Stimulated activated CD4-positive, alpha-beta T cell treated with anti-CD3 and anti-CD28 coated beads, Interleukin-1b, Interleukin-23, amount 100 ng/mL, for 24 hours (primary cell): ENCODE measurements at places on chromosomes 7 and 10.

- DNase-seq, result no peak
These were observed 110.3 kb upstream of the TNRC18 start for GRCh38 chr7:5533821-5534367.

- no peak for DNase-seq
These were observed 252.3 kb downstream of the ZMYND11 start for GRCh38 chr10:387593-387891.

GRCh38 chr10:79020015-79020491, 48.7 kb upstream of the ZMIZ1 start:
- no peak for DNase-seq

DNA sequence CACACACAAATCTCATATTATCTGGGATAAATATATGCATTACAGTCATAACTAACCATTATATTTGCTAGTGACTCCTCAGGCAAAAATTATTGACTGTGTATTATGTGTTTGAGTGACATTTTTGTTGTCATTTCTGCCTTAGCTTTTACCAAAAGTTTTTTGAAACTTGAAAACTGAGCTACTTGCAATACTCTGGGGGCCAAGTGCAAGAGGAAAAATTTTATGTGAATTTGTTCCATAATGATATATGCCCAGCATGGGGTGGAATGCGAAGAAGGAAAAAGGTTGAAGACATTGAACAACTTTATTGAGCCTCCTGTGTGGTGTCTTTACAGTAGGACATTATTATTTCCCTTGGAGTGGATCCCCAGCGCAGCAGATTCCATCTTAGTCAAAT, 176.8 kb upstream of the FERD3L start:
- DNase-seq, result no peak

DNA sequence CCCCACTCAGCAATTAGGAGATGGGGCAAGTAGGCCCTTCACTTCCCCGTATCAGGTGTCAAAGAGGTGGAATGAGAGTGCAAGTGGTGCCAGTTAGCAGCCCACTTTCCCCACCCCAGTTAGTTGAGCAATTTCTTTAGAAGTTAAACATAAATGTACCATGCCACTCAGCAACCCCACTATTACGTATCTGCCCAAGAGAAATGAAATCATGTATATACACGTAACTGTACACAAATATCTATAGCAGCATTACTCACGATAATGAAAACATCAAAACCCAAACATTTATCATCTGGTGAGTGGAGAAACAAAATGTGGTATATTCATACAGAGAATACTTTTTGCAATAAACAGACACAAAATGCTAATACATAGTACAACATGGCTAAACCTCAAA, 50.4 kb downstream of the IMMP2L start:
- no peak for DNase-seq

GRCh38 chr7:1917221-1918062, 247.4 kb downstream of the ELFN1 start:
- DNase-seq, result no peak

GRCh38 chr10:11232222-11232961, 214.7 kb downstream of the CELF2 start:
- DNase-seq, result no peak

DNA sequence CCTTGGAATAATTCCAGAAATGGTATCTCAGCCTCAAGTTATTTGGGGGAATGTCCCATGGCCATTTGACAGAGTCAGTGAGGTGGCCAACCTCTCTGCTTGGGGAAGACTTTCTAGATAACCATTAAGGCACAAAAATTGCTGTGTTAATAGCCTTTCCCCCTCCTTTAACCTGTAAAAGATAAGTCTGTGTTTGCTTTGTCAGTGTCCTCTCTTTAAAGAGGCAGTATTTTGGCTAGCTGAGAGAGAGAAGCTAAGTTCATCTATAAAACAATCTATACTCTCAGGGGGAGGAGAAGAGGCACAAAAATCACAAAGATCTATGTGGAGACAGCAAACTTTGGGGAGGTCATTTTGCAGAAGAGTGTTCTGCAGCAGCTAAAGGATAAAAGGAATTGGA, 72.1 kb downstream of the PLCE1 start:
- DNase-seq, result no peak

DNA sequence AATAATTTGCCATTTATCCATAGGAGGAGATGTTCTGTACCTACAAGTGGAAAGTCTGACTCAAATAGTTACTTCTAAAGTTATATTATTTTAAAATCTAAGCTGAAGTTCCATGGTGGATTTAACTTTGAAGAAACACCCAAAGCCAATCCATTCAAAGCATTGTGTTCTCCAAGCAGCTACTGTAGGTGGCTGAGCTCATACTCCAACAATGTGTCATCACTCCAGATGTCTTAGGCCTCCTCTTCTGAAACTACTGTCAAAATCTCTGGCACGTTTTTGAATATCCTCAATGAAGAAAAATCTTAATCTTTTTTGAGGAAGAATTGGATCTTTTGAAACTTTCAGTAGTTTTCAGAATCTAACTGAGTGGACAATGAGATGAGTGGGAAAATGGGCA, 169.1 kb downstream of the PTEN start:
- DNase-seq, result no peak

GRCh38 chr7:30915005-30915601, 3.5 kb downstream of the AQP1 start:
- DNase-seq, result no peak

GRCh38 chr7:106064771-106065574, 47.1 kb downstream of the SYPL1 start:
- DNase-seq, result no peak

DNA sequence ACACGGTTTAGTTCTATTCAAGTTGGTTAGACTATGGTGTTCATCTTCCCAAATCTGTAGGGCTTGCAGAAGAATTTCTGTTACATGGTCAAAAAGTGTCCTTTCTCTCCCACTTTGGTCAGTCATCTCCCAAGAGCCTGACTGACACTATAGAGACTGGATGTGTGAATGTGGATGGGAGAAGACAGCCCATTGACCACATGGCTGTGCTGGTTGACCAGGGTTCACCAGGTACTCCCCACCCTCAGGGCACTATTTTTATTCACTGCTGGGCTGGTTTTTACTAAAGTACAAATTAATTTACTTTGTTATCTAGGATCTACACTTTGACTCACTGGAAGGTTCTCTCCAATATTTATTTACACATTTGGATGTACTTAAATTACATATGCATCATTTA, 2.3 kb downstream of the ZNF804B start:
- no peak for DNase-seq

GRCh38 chr7:110027385-110027784, 1063.5 kb upstream of the LRRN3 start:
- DNase-seq, result no peak

- no peak for DNase-seq
These were observed 34.1 kb upstream of the LHFPL3 start for GRCh38 chr7:104294291-104294690.

- DNase-seq, result no peak
These were observed 45.5 kb downstream of the CAV1 start for GRCh38 chr7:116570306-116570705.

- DNase-seq, result no peak
These were observed 13.0 kb upstream of the CHST15 start for GRCh38 chr10:124106241-124106879.

DNA sequence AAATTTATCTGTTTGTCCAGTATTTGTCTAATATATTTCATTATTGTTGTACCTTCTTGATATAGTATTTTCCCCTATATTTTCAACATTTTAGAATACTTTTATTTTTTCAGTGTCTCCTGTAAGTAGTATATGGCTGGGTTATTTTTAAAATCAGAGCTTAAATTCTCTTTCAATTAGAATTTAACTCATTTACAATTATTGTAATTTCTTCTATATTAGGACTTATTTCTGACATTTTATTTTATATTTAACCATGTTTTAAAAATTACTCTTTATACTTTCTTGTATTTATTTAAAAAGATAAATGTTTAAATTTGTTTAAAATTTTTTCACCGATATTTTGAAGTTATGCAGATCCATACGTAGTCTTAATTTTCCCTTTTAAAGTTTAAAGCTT, 220.0 kb upstream of the NPVF start:
- no peak for DNase-seq

- no peak for DNase-seq
These were observed 236.8 kb downstream of the RNLS start for GRCh38 chr10:88346144-88346977.

GRCh38 chr7:43372676-43373355, 210.1 kb upstream of the STK17A start:
- no peak for DNase-seq

- no peak for DNase-seq
These were observed 11.6 kb upstream of the ADCK2 start for GRCh38 chr7:140661124-140661523.

- DNase-seq, result no peak
These were observed 66.4 kb upstream of the ZMIZ1 start for GRCh38 chr10:79002336-79002735.

DNA sequence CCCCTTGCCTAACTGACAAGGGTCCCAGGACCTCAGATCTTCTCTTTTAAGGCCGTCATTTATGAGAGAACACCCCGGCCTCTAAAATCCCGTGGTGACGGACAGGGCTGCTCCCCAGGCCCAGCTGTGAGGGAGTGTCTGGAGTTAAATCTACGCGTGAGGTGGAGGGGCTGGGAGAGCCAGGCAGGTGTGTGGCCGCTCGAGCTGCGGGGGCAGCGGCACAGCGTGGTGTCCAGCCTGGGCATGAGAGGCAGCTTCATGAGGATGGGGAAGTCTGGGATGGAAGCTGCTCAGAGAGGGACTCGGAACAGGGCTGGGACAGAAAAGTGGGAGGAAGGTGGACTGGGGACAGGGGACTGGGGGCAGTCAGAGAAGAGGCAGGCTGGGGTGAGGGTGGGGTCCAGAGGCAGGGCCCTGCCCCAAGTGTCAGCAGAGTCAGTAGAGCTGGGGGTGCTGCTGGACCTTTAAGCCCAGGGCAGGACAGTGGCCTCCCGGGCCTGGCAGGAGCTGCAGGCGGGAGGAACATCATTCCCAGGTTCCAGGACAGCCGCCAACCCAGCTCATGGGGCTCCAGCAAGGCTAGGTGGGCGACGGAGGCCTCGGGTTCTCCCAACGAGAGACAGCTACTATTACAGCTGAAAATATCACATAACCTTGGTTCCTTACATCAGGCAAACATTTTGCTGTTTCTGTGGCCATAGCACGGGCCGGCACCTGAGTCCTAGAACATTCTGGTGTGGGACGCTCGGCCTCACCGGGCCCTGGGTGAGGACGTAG, 55.2 kb downstream of the JAKMIP3 start:
- no peak for DNase-seq

DNA sequence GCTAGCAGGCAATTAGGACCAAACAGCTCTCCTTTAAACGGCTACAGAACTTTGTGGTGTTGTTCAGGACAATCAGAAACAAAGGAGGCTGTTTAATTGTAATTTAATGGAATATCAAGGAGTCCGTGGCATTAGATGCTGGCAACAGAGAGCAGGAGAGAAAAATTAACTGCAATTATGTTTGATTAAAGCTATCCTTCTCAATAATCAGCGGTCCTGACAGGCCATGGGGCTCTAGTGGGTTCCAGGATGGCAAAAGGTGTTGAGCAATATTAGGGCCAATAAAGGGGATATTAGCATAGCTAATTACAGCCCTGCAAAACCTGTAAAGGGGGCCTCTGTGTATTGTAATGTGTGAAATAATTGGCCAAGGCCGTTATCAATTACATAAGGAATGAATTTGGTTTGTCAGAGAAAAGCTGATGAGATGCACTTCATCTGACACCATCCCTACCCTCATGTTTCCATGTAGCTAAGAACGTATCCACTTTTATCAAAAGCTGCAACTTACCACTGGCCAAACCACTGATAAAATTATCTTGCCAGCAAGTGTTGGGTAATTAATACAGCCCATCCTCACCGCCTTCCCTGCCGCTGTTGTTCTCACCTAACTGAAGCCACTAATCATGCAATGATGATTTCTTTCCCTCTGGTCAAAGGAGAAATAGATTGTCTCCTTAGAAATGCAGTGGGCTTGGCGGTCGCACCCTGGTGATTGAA, 81.6 kb downstream of the EBF3 start:
- no peak for DNase-seq

- DNase-seq, result no peak
These were observed 55.8 kb downstream of the TMEM26 start for GRCh38 chr10:61397175-61397986.

DNA sequence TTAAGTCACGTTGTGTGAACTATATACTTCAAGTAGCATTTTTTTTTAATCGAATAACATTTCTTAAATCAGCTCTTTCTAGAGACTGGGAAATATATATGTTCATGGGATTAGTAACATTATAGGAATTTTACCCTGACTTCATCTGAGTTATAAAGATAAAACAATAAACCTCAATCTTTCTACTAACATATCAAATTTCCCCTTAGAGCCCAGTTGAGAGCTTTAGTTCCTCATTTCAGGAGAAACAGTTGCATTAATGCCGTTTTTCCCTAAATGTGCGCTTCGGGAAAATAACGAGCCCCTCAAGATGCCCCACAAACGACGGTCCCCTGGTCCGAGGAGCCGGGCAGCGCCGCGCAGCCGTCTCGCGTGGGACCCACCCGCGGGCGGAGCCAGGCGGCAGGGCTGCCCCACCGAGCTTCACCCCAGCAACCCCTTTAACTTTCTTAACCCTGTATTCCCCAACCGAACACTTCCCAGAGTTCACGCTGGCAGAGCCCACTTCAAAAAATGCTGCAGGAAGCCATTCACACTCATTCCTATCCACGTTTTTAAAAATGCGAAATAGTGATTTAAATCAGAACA, 152.5 kb upstream of the YAE1 start:
- DNase-seq, result no peak

- no peak for DNase-seq
These were observed 57.9 kb downstream of the CDCA7L start for GRCh38 chr7:21887779-21888178.

DNA sequence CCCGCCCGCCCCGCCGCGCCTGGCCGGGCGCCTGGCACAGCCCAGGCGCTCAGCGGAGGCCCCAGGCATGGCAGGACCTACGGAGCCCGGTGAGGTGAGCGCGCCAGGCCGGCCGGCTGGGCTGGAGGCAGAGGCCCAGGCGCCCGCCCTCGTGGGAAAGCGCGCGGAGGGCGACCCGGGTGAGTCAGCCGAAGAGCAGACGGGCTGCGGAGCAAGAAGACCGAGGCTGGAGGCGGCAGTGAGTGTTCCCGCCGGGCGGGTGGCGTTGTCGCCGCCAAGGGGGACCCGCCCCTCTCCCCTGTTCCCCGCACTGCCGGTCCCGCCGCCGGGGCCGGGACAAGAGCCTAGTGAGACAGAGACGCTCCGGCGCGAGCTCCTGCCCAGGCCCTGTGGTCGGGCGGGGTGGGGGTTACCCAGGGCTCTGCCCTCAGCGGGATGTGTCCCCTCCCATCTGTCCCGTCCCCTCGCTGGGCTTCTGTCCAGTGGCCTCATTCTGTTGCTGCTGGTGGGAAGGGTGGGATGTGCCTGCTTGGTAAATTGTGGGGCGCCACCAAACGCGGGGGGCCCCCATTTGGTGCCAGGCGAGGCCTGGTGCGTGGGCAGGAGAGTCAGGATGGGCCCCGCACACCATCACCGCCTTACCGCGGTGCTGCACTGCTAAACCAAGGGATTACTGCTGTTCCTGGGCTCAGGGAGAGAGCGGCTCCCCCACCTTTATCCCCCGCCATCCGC, 17.0 kb upstream of the NODAL start:
- DNase-seq, result no peak

DNA sequence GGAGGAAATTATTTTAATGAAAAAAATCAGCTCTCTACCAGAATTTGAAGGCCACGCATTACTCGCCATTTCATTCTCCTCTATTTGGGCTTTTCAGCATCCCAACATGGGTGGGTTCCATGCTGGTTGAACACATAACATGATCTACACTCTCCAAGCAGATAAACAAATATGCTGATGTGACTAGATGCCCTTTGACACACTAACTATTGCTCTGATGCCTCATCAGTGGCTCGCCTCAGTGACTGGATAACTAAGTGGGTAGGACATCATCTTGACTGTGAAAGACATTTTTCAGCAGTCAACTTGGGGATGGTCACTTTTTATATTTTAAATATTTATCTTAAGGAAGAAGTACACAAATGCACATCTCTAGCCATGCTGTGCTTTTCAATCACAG, 113.9 kb upstream of the LAMB4 start:
- no peak for DNase-seq
